CD4-positive, alpha-beta T cell treated with Interleukin-17A for 1 hour (primary cell): ENCODE measurements at places on chromosomes 1 and 21.
A peak's percentile ranks its signal among the peaks of the same experiment; 100 is the strongest.

GRCh38 chr21:16194788-16195537 is 465.2 kb downstream of the USP25 start:
- DNase-seq, result no peak

GRCh38 chr1:3497521-3497920 is 43.1 kb downstream of the ARHGEF16 start:
- no peak for DNase-seq

GRCh38 chr1:203672346-203672745 is 45.7 kb downstream of the ATP2B4 start:
- DNase-seq, result peak; percentile 59

- DNase-seq, result no peak
Observed at GRCh38 chr1:94560333-94560732, 18.8 kb upstream of the F3 start.

DNA sequence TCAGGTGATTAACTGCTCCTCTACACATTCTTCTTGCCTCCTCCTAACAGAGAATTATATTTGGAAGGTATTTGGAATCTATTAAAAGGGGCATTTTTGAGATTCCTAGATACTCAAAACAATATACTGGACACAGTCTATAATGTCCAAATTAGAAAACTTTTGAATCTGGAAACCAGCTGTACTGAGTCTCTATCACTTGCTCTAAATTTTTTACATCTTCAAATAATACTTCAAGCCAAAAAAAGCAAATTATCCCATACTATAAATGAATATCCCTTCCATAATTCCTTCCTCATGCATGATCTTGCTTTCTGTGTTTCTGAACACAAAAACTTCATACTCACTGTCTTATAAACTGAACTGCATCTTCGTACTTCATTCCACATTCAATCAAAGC is 28.5 kb downstream of the PTP4A2 start:
- DNase-seq, result no peak

DNA sequence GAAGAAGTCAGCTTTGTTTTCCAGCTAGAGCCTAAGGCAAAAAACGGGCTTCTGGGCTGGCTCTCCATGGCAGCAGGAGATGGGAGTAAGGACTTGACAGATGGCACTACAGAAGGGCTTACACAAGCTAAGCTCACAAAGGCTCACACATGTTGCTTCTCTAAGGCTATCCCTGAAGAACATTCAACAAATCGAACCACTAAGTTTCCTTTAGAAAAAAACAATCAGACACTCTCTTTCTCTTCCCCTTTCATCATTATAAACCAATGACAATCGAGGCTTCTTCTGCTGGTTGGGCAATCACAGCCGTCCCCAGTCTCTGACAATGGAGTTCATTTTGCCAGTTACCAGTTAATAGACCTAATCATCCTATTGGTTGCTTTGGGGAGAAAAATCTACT is 40.5 kb downstream of the TRIT1 start:
- DNase-seq, result no peak

DNA sequence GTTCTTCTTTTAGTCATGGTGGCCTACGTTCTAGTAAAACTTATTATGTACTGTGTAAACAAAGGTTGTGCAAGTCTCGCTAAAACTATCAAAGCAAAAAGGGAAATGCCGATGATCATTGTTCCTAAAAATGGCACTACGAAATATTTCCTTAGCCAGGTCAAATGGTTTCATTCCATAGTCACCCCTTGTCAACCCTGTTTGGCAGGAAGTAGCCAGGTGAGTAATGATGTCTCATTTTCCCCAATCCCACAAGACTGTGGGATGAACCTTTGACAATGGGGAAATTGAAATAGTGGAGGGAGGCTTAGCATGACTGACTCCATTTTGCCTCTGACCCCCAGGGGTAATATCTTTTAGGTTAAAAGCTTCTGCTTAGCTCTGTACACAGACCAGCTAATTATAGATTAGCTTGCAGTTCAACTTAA is 5.6 kb upstream of the REN start:
- DNase-seq, result no peak

- DNase-seq, result no peak
Observed at GRCh38 chr1:26961826-26962225, 1.6 kb upstream of the KDF1 start.

GRCh38 chr1:230702934-230703678 is 10.8 kb downstream of the AGT start:
- no peak for DNase-seq

DNA sequence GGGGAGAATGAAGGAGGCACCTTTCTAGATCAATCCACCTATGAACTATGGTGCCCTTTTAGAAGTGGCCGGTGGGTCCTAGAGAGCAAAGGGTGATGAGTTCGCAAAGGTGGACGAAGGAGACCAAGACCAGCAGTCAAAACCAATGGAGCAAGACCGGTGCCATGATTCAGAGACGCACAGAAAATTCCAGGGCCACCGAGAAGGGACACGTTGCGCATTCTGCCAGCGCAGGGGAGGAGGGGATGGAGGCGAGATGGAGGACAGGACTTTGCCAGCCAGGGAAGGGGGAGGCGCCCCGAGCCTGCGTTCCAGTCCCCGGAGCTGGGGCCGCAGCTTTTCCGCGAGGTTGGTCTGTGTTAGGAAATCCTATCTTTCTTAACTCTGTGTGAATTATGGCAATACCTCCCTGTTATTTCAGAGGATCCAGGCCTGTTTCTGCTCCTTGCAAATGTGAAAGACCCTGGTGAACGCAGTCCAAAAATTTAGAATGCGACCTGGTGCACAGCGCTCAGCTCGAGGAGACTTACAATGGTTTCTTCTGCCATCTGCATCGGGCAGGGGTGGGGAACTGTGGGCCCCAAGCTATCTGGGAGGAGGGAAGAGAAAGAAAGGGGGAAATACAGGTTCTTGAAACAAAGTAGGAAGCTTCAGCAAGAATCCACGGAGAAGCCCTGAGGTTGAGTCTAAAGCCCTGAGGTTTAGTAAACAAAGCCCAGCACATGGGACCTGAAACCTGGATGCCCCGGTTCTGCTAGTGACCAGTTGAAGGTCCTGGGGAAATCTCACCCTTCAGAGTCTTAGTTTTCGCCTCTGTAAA is 129.4 kb downstream of the MRPS6 start:
- no peak for DNase-seq

GRCh38 chr1:25618433-25618808 is 1.8 kb downstream of the MAN1C1 start:
- DNase-seq, result no peak

GRCh38 chr1:223271085-223271781 is 92.7 kb downstream of the SUSD4 start:
- DNase-seq, result no peak

- DNase-seq, result no peak
Observed at GRCh38 chr21:41130883-41131282, 37.1 kb upstream of the BACE2 start.

GRCh38 chr21:15023776-15024175 is 41.0 kb downstream of the NRIP1 start:
- DNase-seq, result no peak

GRCh38 chr21:38798481-38798882 is 7.2 kb upstream of the ETS2 start:
- DNase-seq, result no peak

GRCh38 chr1:14715802-14716201 is 117.3 kb downstream of the KAZN start:
- no peak for DNase-seq

DNA sequence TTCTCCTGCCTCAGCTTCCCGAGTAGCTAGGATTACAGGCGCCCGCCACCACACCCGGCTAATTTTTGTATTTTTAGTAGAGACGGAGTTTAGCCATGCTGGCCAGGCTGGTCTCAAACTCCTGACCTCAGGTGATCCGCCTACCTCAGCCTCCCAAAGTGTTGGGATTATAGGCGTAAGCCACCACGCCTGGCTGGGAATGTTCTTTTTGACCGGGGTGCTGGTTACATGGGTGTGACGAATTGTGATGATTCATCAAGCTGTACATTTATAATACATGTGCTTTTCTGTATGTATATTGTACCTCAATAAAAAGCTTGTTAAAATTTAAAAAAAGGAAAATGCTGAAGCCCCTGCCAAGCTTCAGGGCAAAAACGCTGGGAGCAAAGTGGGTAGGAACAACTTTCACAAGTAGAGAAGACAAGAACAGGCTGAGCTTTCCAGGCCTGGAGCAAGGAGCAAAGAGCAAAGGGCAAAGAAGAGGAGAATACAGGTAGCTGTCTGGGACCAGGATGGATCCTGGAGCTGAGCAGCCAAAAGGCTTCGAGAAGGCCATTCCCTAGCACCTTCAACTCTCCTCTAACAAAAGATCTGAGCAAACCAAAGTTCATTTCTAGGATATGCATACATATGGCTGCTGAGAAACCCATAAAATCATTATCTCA is 20.5 kb upstream of the YRDC start:
- no peak for DNase-seq

DNA sequence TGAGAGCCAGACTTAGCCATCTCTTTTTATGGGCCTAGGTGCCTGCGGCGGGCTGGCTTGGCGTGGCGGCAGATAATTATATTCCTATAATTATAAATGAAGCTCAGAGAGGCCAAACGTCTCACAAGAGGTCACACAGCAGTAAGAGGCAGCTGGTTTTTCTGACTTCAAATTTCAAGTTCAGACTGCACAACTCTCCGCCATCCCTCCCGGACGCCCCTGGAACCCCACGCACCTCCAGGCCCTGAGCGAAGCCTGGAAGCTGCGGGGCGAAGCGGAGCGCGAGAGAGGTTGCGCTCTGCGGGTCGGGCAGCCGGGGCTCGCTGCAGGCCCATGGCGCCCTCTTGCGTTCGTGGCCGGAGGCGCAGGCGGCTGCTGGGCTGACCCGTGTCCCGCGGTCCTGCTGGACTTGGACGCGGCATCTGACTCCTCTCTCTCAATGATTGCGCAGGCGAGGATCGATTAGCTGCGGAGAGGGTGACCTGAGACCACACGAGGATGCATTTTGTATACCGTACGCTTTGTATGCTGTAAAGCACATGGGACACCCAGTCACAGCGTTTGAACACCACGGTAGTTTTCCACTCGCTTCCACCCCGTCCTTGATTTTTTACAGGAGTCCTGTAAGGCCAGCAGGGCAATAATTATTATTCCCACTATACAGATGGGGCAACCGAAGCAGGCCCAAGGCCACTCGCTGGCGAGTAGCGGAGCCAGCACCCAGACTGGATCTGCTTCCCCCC is 272.7 kb downstream of the FOXD2 start:
- peak; percentile 54 for DNase-seq

DNA sequence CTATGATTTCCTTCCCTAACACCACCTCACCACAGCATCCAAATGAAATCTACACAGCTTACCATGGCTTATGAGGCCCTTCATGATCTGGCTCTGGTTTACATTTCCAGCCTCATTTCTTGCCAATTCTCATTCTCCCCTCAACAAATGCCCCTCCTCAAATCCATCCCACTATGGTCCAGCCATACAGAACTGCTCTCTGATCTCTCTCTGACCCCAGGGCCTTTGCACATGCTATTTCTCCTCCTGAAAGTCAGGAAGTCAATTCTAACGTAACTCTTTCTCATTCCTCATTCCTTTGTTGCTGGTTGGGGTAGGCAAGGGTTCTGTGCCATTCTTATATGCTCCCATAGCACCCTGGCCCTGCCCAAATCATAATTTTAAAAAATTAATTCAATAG is 120.0 kb downstream of the LRIG2 start:
- no peak for DNase-seq

DNA sequence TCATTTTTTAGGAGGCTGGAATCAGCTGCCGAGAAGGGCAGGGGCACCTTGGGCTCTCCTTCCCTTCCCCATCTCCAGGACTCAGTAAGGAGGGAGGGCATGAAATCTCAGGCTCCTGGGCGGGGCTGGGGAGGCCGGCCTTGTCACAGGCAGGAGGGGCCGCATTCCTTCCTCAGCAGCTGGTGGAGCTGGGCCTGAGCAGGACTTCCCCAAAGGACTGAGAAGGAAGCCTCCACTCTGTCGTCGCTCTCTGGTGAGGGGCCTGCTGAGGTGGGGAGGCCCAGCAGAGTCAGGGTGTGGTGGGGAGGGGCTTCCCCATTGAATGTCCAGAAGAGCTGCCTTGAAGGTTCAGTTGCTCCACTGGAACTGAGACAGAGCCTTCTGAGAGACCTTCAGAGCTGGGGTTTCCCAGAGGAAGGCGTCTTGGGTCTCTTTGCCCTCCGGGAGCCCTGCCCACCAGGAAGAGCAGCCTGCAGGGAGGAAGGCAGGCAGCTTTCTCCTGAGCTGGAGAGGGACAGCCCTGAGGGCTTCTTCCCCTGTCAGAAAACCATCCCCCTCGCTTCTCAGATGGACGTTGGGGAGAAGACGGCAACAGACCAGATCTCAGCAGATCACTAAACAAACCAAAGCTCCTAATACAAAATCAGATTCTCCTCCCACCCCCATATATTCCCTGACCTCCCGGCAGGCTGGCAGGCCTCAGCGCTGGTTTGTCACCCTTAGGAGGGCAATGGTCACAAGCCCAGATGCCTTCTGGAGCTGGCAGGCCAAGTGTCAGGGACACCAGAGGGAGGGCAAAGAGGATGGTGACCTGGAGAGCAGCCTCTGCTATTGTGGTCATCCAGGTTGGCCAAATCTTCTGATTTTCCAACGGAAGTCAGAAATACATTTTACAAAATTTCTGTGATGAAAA is 10.7 kb downstream of the KCNA10 start:
- DNase-seq, result no peak

DNA sequence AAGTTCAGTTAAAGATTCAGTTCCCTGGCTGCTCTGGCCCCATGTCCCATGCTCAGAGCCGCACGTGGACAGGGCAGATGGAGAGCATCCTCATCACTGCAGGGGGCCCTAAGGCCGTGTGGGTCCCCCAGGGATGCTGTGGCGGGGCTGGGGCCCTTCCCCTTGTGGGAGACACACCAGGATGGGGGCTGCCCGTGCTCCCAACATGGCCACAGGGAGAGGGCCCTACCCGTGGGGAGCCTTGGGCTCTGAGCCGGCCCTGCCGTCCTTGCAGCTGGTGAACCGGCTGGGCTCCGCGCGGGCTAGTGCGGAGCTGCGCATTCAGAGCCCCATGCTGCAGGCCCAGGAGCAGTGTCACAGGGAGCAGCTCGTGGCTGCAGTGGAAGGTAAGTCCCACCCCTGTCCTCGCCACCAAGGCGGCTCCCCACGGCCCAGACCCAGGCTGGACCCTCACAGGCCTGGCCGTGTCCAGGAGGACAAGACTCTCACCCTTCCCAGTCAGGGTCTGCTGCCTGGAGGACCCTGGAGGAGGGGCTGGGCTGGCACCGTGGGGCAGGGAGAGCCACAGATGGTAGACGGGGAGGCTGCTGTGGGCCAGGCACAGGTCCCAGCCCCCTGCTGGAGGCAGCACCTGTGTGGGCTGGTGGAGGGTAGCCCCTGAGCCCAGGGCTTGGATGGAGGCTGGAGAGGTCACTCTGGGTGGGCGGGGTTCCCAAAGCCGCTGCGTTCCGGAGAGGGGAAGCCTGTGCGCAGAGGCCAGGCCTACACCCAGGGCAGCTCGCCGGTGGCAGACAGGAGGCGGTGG is 53.8 kb downstream of the TRIM11 start:
- no peak for DNase-seq

GRCh38 chr1:84724128-84724860 is 34.0 kb upstream of the SSX2IP start:
- DNase-seq, result peak; percentile 61

GRCh38 chr1:178684111-178684510 is 40.9 kb upstream of the RALGPS2 start:
- DNase-seq, result no peak

- DNase-seq, result no peak
Observed at GRCh38 chr1:246008363-246008831, 498.7 kb downstream of the SMYD3 start.

GRCh38 chr1:171981303-171981702 is 140.0 kb downstream of the DNM3 start:
- DNase-seq, result no peak
